ENCODE measurements at places on chromosomes 1 and 21. TPM values are rescaled to one million over a fixed set of nuclear protein-coding genes. Genes with fewer than 3 reads are reported as not detected.

The KRTAP19-3 gene
- not detected for total RNA-seq

The ESRRG gene
- 27.6 TPM for total RNA-seq

The KPRP gene
- not detected for total RNA-seq

The EXTL1 gene
- total RNA-seq, result 4.3 TPM

The RNU1-2 gene
- total RNA-seq, result 8,578 TPM

The TRPM2 gene
- total RNA-seq, result 1.0 TPM

The KCNA3 gene
- 0.56 TPM for total RNA-seq

The NTMT2 gene
- total RNA-seq, result 1.3 TPM

The KCNT2 gene
- 5.3 TPM for total RNA-seq

The NMNAT1 gene
- total RNA-seq, result 17.8 TPM

The TDRD10 gene
- 3.4 TPM for total RNA-seq

The DIO1 gene
- total RNA-seq, result not detected

The GART gene
- 47.4 TPM for total RNA-seq

The LCK gene
- 1.3 TPM for total RNA-seq
